ENCODE measurements at places on chromosomes 3 and 15.
A peak's percentile ranks its signal among the peaks of the same experiment; 100 is the strongest.

DNA sequence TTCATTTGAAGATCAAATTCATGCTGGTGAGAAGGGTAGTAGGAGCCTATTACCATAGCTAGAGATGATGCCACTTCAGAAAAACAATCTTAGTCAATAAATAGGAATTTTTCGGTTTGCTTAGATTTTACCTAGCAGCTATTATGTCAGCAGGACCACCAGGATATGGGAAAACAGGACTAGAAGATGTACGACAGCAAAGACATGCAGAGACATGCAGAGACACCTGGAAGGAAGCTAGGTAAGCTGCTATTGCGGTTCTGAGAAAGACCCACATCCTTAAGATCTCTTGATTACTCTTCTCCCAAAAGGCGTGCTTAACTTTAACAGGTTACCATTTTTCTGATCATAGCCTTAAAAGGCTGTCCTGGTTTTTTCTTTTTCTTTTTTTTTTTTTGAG is 64.8 kb upstream of the THSD4 start:
- no peak for DNase-seq
- H3K4me1 ChIP-seq: no peaks in the 10 kb centered on the region
- H3K27ac ChIP-seq: no peak overlapping the region
- H3K27me3 ChIP-seq: no peaks in the 10 kb centered on the region

- no peaks in the 10 kb centered on the region for H3K27me3 ChIP-seq
- no peaks in the 10 kb centered on the region for H3K4me1 ChIP-seq
- DNase-seq: no peak
- H3K36me3 ChIP-seq: no peaks in the 10 kb centered on the region
These were observed 41.4 kb downstream of the PGPEP1L start for GRCh38 chr15:98966091-98966787.

DNA sequence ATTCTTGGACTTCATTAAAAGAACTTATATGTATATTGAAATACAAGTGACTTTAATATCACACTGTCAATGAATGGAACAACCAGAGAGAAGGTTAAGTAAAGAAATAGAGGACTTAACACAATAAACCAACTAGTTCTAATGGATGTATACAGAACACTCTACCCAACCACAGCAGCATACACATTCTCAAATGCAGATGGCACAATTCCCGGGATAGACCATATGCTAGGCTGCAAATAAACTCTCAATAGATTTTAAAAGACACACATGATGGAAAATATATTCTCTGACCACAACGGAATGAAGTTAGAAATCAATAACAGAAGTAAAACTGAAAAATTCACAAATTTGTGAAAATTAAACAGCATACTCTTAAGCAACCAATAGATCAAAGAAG is 214.3 kb upstream of the LINGO1 start:
- H3K27ac ChIP-seq: no peak overlapping the region
- peaks cover 3% of the 10 kb centered on the region for H3K4me1 ChIP-seq
- DNase-seq: no peak
- H3K27me3 ChIP-seq: peaks cover 9% of the 10 kb centered on the region
- H3K4me3 ChIP-seq: no peak overlapping the region

- H3K36me3 ChIP-seq: no peaks in the 10 kb centered on the region
- DNase-seq: no peak
- H3K4me1 ChIP-seq: no peaks in the 10 kb centered on the region
- H3K4me3 ChIP-seq: no peak overlapping the region
- H3K27me3 ChIP-seq: no peaks in the 10 kb centered on the region
- H3K27ac ChIP-seq: no peak overlapping the region
These were observed 119.2 kb upstream of the RNF7 start for GRCh38 chr3:141618938-141619337.

- no peak overlapping the region for H3K4me3 ChIP-seq
- H3K27me3 ChIP-seq: no peaks in the 10 kb centered on the region
- H3K27ac ChIP-seq: peak overlapping the region; percentile 16
- DNase-seq: no peak
- no peaks in the 10 kb centered on the region for H3K36me3 ChIP-seq
These were observed 10.7 kb downstream of the ITGB5 start for GRCh38 chr3:124876401-124876878.

DNA sequence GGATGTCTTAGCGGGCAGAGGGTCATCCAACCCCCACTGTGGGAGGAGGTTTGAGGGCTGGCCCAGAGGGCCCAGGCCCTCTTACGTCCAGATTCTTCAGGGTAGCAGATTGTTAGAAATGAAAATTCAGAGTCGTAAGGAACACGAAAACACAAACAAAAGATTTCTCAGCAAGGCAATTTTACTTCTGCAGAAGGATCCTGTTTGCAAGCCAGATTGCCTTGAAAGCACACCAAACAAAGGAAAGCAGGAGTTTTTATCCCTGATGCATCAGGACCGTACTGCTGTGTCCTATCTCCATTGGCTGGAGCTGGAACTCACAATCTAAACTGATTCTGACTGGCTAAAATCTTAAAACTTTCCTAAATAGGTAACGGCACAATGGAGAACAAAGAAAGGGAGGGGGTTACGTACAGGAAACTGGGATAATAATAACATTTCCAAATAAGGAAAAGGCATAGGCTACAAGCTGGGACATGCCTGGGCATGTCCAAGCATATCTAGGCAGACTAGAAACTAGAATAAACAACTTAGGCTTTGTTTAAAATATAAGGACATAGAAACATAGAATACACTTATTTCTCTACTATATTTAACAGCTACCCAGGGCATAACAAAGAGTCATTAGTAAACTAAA is 97.3 kb upstream of the C2CD4B start:
- H3K27me3 ChIP-seq: no peaks in the 10 kb centered on the region
- H3K4me3 ChIP-seq: no peak overlapping the region
- H3K27ac ChIP-seq: no peak overlapping the region
- no peak for DNase-seq
- H3K36me3 ChIP-seq: no peaks in the 10 kb centered on the region

- H3K36me3 ChIP-seq: no peaks in the 10 kb centered on the region
- H3K27ac ChIP-seq: no peak overlapping the region
- H3K4me1 ChIP-seq: no peaks in the 10 kb centered on the region
- DNase-seq: no peak
- H3K27me3 ChIP-seq: no peaks in the 10 kb centered on the region
- no peak overlapping the region for H3K4me3 ChIP-seq
These were observed 113.5 kb upstream of the ALCAM start for GRCh38 chr3:105253225-105253624.

DNA sequence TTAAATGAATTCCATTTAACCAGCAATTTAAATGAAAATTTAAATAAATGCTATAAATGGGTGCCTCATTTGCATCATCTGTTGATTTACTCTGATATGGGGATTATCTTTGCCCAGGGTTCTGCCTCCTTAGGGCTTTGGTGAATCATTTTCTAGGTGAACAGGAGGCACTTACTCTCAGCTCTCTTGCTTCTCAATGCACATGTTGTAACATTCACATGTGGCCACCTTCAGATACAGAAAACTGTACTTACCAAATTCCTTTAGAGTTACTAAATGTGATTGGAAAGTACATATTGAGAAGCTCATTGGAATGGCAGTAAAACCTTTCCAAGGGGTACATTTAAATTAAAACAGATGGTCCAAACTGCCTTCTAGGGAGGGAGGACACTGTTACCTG is 20.8 kb downstream of the GADL1 start:
- no peaks in the 10 kb centered on the region for H3K36me3 ChIP-seq
- no peak overlapping the region for H3K27ac ChIP-seq
- no peak for DNase-seq
- H3K4me3 ChIP-seq: no peak overlapping the region
- no peaks in the 10 kb centered on the region for H3K4me1 ChIP-seq
- no peaks in the 10 kb centered on the region for H3K27me3 ChIP-seq

GRCh38 chr3:99638167-99638948 is at the start of gene COL8A1:
TSS of gene COL8A1 (plus strand) at chr3:99638594. CDS start at chr3:99790683, 152,089 bp downstream.
- H3K27ac ChIP-seq: no peak within 1 kb of the TSS
- H3K27me3 ChIP-seq: no peaks in the 10 kb centered on the region
- DNase-seq: no peak

DNA sequence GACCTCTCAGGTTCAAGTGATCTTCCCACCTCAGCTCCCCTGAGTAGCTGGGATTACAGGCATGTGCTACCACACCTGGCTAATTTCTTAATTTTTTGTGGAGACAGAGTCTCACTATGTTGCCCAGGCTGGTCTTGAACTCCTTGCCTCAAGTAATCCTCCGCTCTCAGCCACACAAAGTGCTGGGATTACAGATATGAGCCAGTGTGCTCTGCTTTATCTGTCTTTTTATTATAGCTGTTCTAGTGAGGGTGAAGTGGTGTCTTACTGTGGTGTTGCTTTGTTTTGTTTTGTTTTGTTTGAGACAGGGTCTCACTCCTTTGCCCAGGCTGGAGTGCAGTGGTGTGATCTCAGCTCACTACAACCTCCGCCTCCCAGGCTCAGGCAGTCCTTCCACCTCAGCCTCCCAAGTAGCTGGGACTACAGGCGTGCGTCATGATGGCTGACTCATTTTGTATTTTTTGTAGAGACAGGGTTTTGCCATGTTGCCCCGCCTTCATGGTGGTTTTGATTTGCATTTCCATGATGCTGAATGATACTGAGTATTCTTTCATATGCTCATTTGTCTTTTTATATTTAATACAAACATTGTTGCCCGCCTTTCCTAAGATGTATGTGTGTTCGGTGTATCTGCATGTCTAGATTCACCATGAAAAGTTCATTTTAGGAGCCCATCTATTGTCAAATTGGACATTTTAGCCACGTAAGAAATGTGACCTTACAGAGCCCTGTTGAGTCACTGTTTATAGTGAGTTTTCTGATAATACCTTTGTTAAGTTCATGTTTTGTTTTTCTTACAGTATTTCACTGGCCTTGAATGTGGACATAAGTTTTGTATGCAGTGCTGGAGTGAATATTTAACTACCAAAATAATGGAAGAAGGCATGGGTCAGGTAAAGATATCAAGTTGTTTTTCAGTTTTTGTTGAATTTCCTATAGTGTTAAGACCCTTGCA is 80.6 kb downstream of the ARIH1 start:
- no peak for DNase-seq
- no peaks in the 10 kb centered on the region for H3K27me3 ChIP-seq
- no peak overlapping the region for H3K27ac ChIP-seq
- no peaks in the 10 kb centered on the region for H3K36me3 ChIP-seq
- H3K4me3 ChIP-seq: no peak overlapping the region
- no peaks in the 10 kb centered on the region for H3K4me1 ChIP-seq

DNA sequence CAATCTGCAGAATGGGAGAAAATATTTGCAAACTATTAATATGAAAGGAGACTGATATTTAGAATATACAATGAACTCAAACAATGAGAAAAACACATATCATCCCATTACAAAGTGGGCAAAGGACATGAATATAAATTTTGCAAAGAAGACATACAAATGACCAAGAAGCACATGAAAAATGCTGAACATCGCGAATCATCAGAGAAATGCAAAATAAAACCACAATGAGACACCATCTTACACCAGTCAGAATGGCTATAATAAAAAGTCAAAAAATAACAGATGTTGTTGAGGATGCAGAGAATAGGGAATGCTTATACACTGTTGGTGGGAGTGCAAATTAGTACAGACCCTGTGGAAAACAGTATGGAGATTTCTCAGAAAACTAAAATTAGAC is 83.6 kb downstream of the RAP2B start:
- H3K4me1 ChIP-seq: no peaks in the 10 kb centered on the region
- H3K27ac ChIP-seq: no peak overlapping the region
- DNase-seq: no peak
- no peaks in the 10 kb centered on the region for H3K36me3 ChIP-seq
- H3K27me3 ChIP-seq: no peaks in the 10 kb centered on the region
- H3K4me3 ChIP-seq: no peak overlapping the region

GRCh38 chr3:37810848-37811247 is 50.8 kb upstream of the CTDSPL start:
- no peak overlapping the region for H3K27ac ChIP-seq
- DNase-seq: no peak
- no peaks in the 10 kb centered on the region for H3K36me3 ChIP-seq
- peaks cover 14% of the 10 kb centered on the region for H3K4me1 ChIP-seq

DNA sequence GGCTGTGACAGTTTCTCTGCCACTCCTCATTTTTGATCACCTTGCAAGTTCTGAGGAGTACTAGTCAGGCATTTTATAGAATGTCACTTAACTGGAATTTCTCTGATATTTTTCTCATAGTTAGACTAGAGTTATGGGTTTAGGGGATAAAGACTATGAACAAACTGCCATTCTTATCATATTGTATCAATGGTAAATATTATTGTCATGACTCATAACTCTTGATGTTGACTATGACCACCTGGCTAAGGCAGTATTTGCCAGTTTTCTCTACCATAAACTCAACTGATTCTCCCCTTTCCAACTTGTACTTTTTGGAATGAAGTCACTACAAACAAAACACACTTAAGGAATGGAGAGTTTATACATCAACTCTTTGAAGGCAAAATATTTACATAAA is 22.7 kb upstream of the OR5K1 start:
- no peak overlapping the region for H3K27ac ChIP-seq
- H3K4me1 ChIP-seq: no peaks in the 10 kb centered on the region
- H3K27me3 ChIP-seq: no peaks in the 10 kb centered on the region
- H3K36me3 ChIP-seq: no peaks in the 10 kb centered on the region
- no peak for DNase-seq
- H3K4me3 ChIP-seq: no peak overlapping the region

GRCh38 chr3:131388490-131388799 is 6.9 kb downstream of the NUDT16 start:
- DNase-seq: no peak
- H3K4me3 ChIP-seq: no peak overlapping the region
- no peaks in the 10 kb centered on the region for H3K36me3 ChIP-seq
- no peaks in the 10 kb centered on the region for H3K27me3 ChIP-seq
- H3K27ac ChIP-seq: no peak overlapping the region

DNA sequence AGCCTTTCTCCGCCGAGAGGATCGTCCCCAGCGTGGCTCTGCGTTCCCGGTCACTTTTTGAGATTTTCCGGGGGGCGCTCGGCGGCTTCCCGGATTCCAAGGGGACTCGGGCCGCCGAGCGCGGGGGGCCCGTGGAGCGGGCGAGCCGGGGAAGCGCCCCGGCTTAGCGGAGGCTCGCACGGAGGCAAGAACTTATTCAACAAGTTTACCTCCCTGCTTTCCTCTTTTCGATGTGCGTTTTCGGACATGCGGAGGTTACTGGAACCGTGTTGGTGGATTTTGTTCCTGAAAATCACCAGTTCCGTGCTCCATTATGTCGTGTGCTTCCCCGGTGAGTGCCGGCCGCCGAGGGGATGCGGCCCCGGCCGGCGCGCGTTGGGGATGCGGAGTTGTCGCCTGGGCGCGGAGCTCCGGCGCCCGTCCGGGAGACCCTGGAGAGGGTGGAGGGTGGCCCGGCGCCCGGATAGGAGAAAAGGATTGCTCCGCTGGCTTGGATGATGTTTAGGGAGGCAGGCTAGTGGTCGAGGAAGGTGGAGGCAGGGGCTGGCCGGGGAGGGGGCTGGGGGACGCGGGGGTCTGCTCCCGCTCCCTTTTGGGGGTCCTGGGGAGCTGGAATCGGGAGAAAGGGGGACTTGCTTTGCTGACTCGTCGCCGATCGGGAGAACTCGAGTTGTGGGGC is 810 bp downstream of the PTPRG start:
- H3K4me3 ChIP-seq: peak overlapping the region; percentile 93
- no peaks in the 10 kb centered on the region for H3K27me3 ChIP-seq

- H3K4me1 ChIP-seq: peaks cover 6% of the 10 kb centered on the region
- H3K36me3 ChIP-seq: no peaks in the 10 kb centered on the region
- H3K27ac ChIP-seq: peak overlapping the region; percentile 22
- H3K4me3 ChIP-seq: peak overlapping the region; percentile 91
- H3K27me3 ChIP-seq: no peaks in the 10 kb centered on the region
These were observed 618 bp downstream of the PARL start for GRCh38 chr3:183884097-183884426.

GRCh38 chr3:124619887-124620599 is 110.2 kb upstream of the UMPS start:
- H3K4me3 ChIP-seq: 0 out of 2 replicates have a peak overlapping the region, but pooled peaks have one; percentile 4
- peak; percentile 70 for DNase-seq
- H3K27me3 ChIP-seq: no peaks in the 10 kb centered on the region
- no peaks in the 10 kb centered on the region for H3K36me3 ChIP-seq
- peaks cover 31% of the 10 kb centered on the region for H3K4me1 ChIP-seq

- H3K27ac ChIP-seq: no peak overlapping the region
- H3K36me3 ChIP-seq: no peaks in the 10 kb centered on the region
- no peak overlapping the region for H3K4me3 ChIP-seq
- H3K4me1 ChIP-seq: no peaks in the 10 kb centered on the region
These were observed 17.8 kb upstream of the MB21D2 start for GRCh38 chr3:192935441-192935840.

All from MM.1S (cell line).